ENCODE measurements at places on chromosomes 3 and 15.
A peak's percentile ranks its signal among the peaks of the same experiment; 100 is the strongest.

DNA sequence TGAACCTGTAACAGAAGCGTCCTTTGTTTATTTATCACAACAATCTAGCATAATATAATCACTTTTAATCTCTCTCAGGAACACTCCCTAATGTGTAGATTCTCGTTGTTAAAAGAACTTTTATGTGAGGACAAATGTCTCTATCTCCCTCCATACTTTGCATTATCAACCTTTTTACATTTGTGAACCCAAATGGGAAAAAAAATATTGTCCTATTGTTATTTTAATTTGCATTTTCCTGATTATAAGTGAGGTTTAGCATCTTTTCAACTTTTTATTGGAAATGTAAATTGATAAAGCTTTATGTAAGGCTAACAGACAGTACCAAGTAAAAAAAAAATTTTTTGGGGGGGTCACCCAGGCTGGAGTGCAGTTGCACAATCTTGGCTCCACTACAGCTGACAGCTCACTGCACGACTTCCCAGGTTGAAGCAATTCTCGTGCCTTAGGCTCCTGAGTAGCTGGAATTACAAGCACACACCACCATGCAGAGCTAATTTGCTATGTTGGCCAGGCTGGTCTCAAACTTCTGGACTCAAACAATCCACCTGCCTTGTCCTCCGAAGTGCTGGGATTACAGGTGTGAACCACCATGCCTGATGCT, 33.0 kb upstream of the DENND4A start:
- DNase-seq: peak; percentile 82

DNA sequence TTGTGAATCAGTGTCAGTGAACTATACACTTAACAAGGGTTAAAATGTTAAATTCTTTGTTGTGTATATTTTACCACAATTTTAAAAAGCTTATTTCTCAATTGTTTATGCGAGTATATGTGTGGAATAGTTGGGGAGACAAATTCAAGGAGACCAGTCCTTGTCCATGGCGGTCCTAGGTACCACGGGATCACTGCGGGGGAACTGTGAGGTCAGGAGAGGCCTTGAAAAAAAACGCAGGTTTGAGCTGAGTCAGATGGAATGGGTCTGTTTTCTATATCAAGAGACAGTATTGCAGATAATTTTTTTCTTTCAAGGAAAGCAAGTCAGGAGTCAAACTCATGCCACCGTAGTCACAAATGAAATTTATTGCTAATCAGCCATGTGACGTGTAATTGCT, 18.5 kb downstream of the IGF1R start:
- DNase-seq: no peak

DNA sequence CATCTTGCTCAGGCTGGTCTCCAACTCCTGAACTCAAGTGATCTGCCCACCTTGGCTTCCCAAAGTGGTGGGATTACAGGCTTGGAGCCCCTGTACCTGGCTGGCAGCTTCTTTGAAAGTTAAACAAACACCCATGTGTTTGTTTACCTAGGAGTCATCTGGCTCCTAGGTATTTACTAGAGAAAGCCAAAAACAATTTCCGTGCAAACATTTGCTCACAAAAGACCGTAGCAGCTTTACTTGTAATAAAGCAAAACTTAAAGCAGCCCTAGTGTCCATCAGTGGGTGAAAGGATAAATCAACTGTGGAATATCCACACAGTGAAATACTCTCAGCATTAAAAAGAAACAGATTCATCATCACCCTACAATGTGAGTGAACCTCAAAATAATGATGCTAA, 29.4 kb upstream of the XCR1 start:
- DNase-seq: no peak

DNA sequence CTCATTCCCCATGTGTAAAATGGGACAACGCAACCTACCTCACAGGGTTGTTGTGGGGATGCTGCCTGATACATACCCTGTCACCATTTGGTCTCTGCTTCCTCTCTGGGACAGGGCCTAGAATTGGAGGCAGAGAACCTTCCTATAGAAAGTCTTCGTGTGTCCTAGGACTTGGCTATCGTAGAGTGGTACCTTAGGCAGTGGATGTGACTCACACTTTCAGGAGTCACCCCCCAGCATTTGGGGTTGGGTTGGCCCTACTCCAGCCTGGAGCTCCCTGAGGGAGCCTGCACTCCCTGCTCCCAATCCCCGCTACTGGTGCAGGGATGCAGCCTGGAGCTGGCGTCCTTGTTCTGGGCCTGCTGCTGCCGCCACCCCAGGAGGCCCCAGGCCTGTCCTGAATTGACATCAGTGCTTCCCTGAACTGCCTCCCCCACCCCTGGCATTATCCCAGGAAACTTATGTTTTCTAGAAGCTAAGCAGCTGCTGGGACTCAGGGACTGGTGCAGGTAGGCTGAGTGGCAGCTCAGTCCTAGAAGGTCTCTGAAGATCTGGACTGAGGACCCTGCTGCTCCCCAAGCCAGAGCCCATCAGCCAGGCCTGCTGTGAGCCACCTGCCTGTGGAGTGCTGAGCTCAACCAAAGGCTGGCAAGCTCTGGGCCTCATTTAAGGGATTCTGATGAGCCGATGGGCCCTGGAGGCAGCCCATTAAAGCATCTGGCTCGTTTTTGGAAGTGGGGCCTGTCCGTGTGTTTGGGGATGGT, 9.9 kb downstream of the C15orf39 start:
- DNase-seq: no peak

DNA sequence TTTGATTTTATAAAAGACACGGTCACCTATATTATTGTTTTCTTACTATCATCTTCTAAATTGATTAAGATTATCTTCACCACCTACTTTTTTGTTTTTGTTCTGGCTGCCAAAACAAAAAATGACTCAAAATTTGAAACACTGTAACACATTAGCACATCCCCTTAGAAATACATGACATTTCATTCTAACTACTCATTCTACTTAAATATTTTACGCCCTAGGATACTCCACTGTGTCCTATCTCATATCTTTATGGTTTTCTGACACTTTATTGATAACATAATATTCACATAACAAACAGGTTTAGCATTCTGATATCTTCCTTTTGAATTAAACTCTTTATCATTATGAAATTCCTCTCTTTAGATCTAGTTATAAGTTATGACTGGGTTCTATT, 656.2 kb downstream of the GBE1 start:
- DNase-seq: no peak

DNA sequence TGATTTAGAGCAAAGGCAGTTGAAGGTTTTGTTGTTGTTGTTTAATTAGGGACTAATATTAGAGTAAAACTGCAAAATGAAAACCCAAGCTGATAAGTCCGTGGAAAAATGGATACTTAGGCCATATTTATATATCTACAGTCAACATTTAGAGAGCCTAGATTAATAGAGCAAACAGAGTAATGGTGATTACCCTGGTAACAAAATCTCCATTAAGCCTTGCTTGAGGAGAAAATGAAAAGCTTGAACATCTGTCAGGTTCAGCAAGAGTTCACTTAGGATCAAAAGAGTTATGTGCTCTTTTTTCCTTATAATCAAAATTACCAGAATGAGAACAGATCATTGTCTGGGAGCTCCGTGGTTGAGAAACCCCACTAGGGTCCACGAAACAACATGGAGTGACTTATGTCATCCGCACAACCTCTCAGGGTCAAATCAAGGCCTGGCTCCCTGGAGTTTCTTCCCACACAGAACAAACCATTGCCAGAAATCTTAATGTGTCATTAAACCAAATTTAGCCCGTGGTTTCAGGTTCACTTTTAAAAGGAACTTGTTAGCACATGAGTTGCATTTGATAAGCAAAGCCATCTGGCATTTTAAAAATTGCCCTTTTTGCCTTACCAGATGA, 381.2 kb downstream of the GABRB3 start:
- DNase-seq: no peak
